ENCODE measurements at places on chromosomes 13 and 19.

- no peak for DNase-seq
Measured at GRCh38 chr13:26923824-26924605, 163.4 kb upstream of the GPR12 start.

- no peak for DNase-seq
Measured at GRCh38 chr19:30326393-30326710, 45.8 kb upstream of the ZNF536 start.

GRCh38 chr19:13064092-13064489 lies 38.6 kb downstream of the LYL1 start:
- DNase-seq = no peak

- DNase-seq = no peak
Measured at GRCh38 chr13:40136896-40137295, 481.4 kb downstream of the COG6 start.

DNA sequence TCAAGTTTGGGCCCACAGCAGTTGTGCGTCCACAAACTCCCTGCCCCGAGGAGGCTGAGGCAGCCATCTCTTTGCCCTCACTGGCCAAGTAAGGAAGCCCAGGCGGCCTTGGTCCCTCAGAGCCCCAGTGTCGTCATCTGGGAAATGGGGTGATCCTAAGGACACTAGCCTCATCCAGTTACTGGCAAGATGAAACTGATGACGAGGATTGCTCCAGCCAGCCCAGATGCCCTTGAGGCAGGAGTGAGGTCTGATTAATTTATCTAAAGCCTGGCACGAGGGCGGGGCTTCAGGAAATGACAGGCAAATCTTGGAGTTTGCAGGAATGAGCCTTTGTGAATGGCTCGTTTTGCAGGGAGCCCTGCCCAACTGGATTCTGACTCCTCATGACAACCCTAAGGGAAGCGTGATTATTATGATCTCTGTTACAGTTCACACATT lies 5.6 kb downstream of the LIPE start:
- no peak for DNase-seq

- DNase-seq = no peak
Measured at GRCh38 chr13:87677496-87678371, 6.6 kb downstream of the SLITRK5 start.

GRCh38 chr19:2003874-2004273 lies 11.6 kb downstream of the BTBD2 start:
- DNase-seq = no peak
